ENCODE measurements at places on chromosomes 11 and 22.

GRCh38 chr11:74694136-74694930, 36.9 kb downstream of the CHRDL2 start:
- DNase-seq: no peak

GRCh38 chr11:406796-407650, 7.8 kb downstream of the SIGIRR start:
- DNase-seq: peak; percentile 82

DNA sequence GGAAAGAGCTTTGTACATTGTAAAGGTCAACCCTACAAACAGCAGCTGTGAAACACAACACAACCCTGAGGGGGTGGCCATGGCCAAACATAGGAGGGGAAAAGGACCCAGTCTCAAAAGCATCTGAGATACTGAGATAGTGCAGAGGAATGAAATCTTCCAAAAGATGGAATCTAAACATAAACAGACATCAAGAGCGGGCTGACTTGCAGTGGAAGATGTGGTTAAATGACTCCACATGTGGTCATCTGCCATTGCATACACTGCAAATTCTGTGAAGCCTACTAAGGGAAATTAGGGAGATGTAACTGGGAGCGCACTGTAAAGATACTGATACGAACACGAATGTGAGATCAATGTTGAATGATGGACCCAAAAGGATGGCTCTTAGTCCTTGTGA, 22.0 kb downstream of the BDNF start:
- no peak for DNase-seq

GRCh38 chr11:111026241-111026640, 219.3 kb upstream of the POU2AF2 start:
- no peak for DNase-seq

GRCh38 chr11:27290261-27291050, 72.6 kb downstream of the CCDC34 start:
- no peak for DNase-seq

- DNase-seq: peak; percentile 54
Measured at GRCh38 chr22:23213581-23214334, 33.4 kb downstream of the BCR start.

GRCh38 chr22:40519284-40519947, 117.1 kb downstream of the MRTFA start:
- no peak for DNase-seq

DNA sequence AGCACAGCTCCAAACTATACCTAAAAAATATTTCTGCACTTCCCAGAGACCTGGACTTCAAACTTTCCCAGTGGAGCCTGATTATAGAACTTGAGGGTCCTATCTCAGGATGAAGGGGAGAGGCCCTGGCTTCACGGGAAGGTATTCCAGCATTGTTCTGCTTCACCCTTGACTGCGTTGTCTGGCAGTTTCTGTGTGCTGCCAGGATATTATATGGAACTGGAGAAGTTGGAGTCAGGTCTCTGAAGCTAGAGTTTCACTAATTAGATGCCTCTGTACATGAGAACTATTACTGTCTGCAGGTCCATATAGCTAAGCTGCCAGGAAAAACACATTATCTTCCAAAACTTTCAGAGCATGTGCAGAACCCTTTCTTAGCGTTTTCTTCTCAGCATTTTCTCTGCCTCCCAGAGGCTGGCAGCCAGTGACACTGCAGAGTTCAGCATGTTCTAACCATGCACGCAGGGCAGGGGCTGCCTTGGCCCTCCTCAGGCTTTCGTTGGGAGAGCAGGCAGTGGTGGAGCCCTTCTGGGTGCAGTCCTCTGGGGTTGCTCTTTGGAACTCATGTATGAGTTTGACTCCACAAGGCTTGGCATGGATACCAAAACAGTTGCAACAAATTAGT, 99.3 kb downstream of the CWC15 start:
- DNase-seq: no peak

- peak; percentile 17 for DNase-seq
Measured at GRCh38 chr22:18110194-18110953, at the start of gene TUBA8. Gene TUBA8 (plus strand): TSS chr22:18110809. CDS start chr22:18110866, 57 bp downstream.

DNA sequence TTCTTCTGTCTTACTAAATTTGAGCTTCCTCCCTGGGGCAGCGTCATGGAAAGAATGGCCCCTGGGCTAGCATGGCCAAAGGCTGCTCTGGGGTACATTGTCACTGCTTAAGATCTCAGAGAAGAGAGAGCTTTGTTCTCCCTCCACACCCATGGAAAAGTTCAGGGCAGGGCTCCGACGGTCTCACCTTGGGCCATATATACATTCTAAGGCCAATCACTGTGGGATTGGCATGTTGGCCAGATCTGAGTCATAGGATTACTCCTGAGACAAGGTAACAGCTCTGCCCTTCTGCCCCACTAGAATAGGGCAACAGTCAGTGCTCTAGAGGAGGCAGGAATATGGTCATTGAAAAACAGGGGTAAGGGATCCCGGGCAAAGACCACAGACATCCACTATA, 56.2 kb downstream of the BUD13 start:
- DNase-seq: no peak

DNA sequence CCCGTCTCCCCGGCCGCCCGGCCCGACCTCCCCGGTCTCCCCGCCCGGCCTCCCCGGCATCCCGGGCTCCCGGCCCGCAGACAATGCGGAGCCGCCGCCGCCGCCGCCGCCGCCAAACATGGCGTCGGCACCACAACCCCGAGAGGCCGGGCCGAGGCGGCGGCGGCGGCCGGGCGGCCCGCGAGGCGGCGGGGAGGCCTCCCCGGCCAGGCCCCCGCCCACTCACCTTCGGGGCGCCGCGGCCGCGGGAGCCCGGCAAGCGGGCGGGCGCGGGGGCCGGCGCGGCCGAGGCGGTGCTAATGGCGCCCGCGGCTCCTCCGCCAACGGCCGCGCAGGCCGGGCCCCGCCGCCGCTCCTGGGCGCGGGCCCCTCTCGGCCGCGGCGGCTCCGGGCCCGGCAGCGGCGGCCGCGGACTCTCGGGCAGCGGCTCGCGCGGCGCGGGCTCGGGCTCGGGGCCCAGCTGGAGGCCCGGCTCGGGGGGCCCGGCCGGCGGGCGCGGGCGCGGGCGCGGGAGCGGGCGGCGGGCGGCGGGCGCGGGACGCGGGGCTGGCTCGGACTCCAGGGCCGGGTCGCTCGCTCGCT, 311 bp downstream of the BRD1 start:
- DNase-seq: no peak

- no peak for DNase-seq
Measured at GRCh38 chr11:64932324-64932723, 3.4 kb downstream of the GPHA2 start.

GRCh38 chr11:117823294-117823945, 1.1 kb downstream of the FXYD2 start:
- peak; percentile 30 for DNase-seq

DNA sequence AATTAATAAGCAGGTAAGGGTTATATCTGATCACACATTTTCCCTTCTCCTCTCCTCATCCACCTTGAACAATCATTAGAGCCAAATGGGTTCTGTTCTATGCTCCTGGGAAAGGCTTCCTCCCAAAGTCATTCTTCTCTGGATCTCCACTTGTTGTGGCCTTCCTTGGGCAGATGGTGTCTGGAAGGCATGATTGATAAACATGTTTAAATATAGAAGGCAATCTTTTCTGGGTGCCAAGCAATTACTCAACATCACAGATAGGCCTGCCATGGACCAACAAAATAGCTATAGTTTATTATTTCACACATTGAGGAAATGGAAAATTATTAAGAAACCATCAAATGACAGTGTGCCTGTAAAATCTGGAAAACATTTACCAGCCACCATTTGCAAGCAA, 73.5 kb downstream of the KCNA4 start:
- DNase-seq: no peak

- peak; percentile 24 for DNase-seq
Measured at GRCh38 chr11:72224564-72225410, at the start of gene INPPL1. Gene INPPL1 (plus strand): TSS chr11:72224767. CDS start chr11:72224985, 218 bp downstream.

GRCh38 chr22:25051983-25052710, 99.6 kb downstream of the KIAA1671 start:
- DNase-seq: no peak

- DNase-seq: no peak
Measured at GRCh38 chr22:21698430-21699329, 32.9 kb downstream of the PPIL2 start.

DNA sequence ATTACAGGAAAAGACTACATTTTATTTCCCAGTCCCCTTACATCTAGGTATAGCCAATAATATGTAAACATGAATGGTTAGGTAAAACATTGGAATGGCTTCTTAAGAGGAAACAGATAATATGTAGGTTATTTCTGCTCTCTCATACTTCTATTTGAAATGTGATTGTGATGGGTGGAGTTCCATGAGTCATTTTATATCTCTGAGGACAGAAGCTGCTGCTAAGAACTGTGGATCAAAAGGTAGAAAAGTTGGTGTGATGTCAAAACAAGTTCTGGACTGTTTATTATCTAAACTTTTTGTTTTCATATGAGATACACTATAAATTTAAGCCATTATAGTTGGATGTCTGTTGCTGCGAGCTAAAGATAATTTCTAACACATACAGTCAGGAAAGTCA, 799.4 kb upstream of the TENM4 start:
- no peak for DNase-seq

- DNase-seq: peak; percentile 37
Measured at GRCh38 chr11:120912504-120912903, 111.4 kb upstream of the TBCEL start.

- DNase-seq: no peak
Measured at GRCh38 chr22:41661088-41661487, 27.6 kb downstream of the SNU13 start.

DNA sequence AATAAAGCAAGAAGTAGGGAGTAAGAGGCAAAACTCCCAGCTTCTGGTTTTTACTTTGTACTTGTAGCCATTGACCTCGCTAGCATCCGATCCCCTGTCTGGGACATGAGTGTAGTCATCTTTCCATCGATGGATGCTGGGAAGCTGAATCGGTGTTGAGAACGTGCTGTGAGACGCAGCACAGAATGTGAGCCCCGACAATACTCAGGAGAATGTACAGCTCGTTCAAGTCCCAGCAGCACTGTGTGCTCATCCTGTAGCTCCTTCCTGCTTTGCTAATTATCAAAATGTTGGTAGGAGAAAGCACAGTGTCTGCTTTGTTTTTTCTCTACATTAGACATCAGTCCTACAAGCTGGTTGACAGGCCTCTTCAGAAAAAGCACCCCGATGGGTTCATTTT, 56.6 kb downstream of the JAM3 start:
- no peak for DNase-seq

GRCh38 chr11:107508201-107508857, 50.7 kb upstream of the CWF19L2 start:
- no peak for DNase-seq

GRCh38 chr11:77091146-77091940, 11.3 kb upstream of the OMP start:
- DNase-seq: peak; percentile 84

- no peak for DNase-seq
Measured at GRCh38 chr22:32319861-32320406, 37.7 kb upstream of the RFPL3 start.

GRCh38 chr22:29158546-29158945, 47.1 kb upstream of the EMID1 start:
- DNase-seq: no peak

DNA sequence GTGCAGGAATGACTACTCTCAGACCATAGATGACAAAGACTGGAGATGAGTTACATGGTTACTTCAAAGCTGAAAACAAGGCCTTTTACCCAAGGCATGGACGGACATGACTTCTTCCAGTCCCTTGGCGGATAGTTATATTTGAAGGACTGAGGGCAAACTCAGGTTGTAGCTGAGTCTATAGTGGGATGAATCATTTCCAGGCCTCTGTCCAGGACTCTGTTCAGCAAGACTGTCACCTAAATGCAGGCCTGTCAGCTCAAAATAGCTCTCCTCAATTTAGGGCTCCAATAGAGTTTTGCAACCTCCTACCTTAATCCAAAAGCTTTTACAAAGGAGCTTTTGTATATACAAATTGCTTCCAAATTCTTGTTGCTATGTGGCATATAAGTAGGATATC, 24.3 kb upstream of the OR52J3 start:
- DNase-seq: no peak

All from hematopoietic multipotent progenitor cell treated with erythropoietin and hydrocortisone succinate and interleukin-3 and kit ligand, for 8 days (in vitro differentiated cells).